Activated naive CD4-positive, alpha-beta T cell treated with anti-CD3 and anti-CD28 coated beads, Interleukin-2, amount 50 U/mL, for 16 hours (primary cell): ENCODE measurements at places on chromosomes 3 and 15.
A peak's percentile ranks its signal among the peaks of the same experiment; 100 is the strongest.

GRCh38 chr3:154792828-154793227, 287.3 kb upstream of the MME start:
- no peak for DNase-seq

- no peak for DNase-seq
Measured at GRCh38 chr3:37173806-37174205, 576 bp downstream of the LRRFIP2 start.

DNA sequence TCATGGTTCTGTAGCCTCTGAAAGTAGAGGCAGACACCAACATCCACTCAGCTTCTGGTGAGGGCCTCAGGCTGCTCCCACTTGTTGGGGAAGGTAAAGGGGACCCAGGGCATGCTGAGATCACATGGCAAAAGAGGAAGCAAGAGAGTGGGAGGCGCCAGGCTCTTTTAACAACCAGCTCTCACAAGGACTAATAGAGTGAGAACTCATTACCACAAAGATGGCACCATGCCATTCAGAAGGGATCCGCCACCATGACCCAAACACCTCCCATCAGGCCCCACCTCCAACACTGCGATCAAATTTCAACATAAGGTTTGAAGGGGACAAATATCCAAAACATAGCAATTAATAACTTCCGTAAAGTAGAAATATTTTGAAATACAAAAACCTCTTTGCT, 192.3 kb downstream of the OCA2 start:
- no peak for DNase-seq

GRCh38 chr3:62529230-62529629, 155.9 kb upstream of the FEZF2 start:
- DNase-seq: no peak

GRCh38 chr3:42698911-42699230, 3.7 kb downstream of the HHATL start:
- DNase-seq: no peak

- DNase-seq: peak; percentile 67
Measured at GRCh38 chr3:138174421-138175131, at the start of gene DBR1. DBR1 (minus strand) TSS chr3:138174921; CDS start chr3:138174795, 126 bp downstream.

DNA sequence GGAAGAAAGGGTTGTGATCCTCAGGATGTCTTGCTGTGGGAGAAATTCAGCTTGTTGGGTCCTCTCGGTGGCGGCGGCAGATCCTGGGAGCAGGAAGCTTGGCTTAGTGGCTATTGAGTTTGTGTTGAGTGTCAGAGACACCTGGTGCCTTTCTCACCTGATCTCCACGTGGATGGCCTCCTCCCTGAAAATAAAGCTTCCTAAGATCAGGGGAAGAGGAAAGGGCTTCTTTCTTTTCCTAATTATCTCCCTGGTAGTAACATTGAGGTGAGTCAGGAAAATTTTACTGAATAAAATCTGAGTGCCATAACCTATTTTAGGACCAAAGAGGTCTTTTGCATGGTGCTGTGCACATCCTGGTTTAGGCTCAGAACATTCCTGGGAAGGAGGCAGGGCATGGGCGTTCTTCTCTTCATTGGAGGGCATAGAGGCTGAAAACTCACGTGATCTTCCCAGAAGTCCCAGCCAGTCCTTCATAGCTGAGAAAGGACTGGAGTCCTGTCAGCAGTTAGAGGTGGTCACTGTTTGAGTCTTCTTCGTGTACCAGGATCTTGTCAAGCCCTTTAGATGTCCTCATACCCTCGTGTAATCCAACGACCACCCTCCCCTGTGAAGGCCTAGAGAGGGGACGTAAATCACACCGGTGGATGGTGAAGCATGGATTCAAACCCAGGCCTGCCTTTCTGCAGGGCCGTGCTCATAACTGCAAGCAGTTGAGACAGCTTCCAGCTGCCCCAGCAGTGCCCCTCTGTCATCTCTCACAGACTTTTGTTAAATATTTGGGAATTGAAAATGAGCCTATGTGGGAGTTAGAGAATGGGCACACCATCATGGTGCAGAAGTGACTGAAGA, 1.1 kb downstream of the CMTM8 start:
- peak; percentile 14 for DNase-seq

GRCh38 chr3:4825436-4826236, 153.6 kb upstream of the BHLHE40 start:
- no peak for DNase-seq

DNA sequence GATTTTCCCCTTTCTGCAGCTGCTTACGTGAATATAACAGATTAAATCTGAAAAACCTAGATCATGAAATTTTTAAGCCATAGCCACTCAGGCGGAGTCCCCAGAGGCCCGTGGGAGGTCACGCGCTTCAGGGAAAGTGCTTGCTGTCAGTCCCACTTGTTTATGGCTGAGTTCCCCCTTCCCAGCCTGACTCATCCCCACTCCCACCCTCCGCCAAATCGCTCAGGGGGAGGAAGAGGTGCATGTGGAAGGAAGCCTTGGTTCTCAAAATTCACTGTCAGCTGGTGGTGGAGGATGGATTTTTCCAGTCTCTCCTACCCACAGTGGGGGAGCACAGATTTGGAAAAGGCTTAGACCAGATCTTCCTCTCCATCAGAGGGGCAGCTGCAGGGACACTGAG, 67.4 kb downstream of the CORO2B start:
- DNase-seq: no peak

DNA sequence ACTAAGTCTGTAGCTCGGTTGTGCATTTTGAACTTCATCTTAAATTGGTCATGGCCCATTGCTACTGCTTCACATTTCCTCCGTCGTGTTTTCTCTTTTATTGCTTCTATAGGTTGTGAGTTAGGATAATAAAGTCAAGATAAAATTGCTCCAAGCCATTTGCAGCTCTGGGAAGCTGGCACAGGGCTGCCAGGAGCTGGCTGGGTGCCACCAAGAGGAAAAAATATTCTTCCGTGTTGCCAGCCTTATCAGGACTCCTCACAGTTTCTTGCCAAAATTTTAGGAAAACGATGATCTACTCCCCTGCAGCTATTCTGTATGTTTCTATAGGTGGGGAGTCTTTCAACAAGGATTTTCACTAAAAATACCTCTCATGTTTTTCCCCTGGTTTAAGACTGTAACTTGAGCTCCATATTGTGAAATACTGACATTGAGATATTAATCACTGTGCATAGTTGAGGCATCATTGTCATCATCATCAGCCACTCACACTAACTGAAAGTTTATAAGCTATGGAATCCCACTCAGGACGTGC, 55.4 kb upstream of the PIAS1 start:
- DNase-seq: no peak

- DNase-seq: no peak
Measured at GRCh38 chr3:58104712-58105111, 96.5 kb downstream of the FLNB start.

GRCh38 chr15:68028888-68029207, 25.3 kb upstream of the PIAS1 start:
- no peak for DNase-seq

DNA sequence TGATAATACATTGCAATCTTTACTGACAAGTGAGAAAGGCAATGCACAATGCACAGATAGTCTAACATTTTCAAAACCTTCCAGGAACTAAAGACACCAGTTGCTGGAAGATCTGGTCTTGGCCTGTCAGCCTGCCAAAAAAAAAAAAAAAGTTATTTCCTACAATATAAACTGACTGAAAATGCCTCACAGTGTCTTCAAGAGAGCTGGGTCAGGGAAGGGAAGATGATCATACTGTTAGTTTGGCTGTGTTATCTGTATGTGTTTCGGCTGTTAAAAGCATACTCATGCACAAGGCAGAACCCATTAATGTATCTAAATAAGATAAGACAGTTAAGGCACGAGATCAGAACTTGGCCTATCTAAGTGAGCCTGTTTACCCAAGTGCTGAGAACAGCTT, 673.4 kb downstream of the MECOM start:
- DNase-seq: no peak

DNA sequence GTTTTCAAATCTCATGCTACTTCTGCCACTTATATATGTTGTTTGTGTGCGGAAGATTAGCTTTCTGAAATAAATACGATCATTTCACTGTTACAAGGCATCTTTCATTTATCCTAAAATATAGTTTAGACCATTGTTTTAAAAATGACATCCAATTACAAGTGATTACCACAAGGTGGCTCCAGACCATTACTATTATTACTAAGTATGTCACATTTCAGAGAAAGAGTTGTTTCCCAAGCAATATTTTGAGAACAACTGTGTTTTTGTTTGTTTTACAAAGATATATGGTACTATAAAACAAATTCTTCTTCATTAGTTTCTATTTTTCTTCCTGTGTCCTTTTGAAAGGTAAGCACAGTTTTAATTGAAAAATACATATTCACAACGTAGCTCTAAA, 136.0 kb upstream of the RAP2B start:
- DNase-seq: no peak

DNA sequence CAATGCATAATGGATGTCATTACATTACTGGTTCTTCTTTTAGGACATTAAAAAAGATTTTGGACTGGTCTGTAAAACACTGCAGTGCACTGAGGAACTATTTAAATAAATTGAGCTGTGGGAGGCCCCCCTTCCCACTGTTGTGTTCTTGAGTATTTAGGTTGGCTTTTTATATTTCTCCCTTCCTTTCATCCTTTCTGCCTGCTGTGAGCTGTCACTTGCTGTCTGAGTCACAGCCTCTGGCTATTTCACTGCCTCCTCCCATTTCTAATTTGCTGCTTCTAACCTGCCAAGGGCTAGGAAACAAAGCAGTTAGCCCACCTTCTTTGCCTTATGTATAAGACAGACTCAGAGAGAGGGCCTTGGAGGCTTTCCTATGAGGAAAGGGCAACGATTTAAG, 89.0 kb upstream of the FNDC3B start:
- DNase-seq: no peak

GRCh38 chr3:11719406-11720303, 75.9 kb upstream of the VGLL4 start:
- peak; percentile 81 for DNase-seq

DNA sequence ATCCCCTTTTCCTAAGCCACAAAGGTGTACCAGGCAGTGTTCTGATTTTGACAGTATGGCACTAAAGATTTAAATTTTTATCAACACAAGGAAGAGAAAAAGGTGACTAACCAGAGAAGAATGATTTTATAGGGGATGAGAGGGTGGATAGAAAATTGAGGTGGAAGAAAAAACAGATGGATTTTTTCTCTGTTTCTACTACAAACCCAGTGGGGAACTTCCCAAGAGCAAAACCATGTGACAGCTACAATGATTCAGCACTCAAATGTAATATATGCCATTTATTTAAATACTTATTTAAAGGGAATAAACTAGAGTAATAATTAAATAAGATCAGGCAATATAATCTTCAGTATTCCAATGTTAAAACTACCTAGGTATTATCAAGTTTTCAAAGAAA, 11.1 kb downstream of the DCUN1D1 start:
- no peak for DNase-seq

- DNase-seq: no peak
Measured at GRCh38 chr15:44802336-44802735, 66.0 kb downstream of the TRIM69 start.

GRCh38 chr3:42839616-42840015, 30.4 kb downstream of the ACKR2 start:
- peak; percentile 22 for DNase-seq

DNA sequence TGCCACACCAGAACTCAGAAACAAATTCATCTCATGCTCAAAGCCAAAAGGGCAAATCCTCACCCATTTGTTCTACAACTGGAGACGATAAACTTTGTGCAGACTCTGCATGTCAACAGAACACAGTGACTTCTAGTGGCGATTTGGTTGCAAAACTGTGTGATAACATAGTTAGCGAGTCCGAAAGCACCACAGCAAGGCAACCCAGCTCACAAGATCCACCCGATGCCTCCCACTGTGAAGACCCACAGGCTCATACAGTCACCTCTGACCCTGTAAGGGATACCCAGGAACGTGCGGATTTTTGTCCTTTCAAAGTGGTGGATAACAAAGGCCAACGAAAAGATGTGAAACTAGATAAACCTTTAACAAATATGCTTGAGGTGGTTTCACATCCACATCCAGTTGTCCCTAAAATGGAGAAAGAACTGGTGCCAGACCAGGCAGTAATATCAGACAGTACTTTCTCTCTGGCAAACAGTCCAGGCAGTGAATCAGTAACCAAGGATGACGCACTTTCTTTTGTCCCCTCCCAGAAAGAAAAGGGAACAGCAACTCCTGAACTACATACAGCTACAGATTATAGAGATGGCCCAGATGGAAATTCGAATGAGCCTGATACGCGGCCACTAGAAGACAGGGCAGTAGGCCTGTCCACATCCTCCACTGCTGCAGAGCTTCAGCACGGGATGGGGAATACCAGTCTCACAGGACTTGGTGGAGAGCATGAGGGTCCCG, 199.7 kb downstream of the AKAP13 start:
- no peak for DNase-seq

- DNase-seq: no peak
Measured at GRCh38 chr3:152786977-152787681, 47.8 kb upstream of the P2RY1 start.

DNA sequence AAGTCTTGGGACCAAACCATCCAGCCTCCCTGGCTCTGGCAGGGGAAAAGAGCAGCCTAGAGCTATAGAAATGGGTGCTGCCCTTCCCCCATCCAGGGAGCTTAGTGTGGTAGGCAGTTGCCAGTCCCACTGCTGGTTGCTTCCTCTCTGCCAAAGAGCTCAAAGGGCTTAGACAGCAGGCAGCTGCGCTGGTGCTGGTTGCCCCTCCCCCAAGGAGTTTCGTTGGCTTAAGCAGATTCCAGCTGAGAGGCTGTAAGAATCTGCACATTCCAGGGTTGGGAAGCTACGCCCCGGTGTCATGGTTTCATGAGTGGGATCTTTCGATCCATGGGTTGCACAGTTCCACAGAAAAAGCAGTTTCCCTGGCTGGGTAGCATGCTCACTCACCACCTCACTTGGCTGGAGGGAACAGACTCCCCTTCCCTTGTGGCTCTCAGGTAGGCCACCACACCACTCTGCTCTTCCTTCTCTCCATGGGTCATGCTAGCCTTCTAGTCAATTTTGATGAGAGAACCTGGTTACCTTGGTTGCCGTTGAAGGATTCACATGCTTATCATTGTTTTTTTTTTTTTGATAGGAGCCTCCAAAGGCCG, 195.1 kb downstream of the EPHA6 start:
- no peak for DNase-seq

DNA sequence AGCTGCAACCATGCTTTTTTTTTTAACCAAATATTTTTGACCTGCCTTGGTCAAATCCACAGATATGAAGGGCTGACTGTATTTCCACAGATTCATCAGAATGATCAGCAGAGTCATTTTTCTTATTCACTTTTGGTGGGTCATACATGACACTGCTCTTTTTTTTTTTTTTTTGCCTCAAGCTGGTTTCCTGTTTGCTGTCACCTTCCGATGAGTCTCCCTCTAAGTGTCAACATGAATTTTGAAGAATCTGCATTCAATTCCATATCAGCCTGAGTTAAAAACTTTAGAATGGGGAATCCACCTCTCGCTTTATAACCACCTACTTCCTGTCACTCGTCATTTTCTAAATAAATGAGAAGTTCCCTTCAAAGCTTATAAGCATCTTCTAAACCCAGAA, 2.2 kb upstream of the SLC12A8 start:
- no peak for DNase-seq

DNA sequence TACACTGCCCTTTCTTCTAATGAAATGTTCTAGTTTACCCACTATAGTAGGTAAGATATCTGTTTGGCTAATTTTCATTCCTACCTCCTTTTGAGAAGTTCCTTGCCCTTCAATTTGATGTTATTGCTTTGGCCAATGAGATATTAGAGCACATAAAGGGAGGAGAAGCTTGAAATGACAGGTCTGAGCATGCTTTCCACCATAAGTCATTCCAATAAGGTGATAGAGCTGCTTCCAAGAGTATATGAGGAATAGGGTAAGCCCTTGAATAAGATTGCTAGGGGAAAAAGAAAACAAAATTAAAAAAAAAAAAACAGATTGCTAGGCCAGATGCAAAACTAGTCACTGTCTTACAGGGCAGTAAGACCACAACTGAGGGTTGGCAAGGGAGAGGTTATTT, 78.9 kb upstream of the TRIM42 start:
- DNase-seq: no peak

GRCh38 chr3:176794406-176794805, 402.9 kb downstream of the TBL1XR1 start:
- DNase-seq: no peak
